ENCODE measurements at places on chromosomes 4 and X.

DNA sequence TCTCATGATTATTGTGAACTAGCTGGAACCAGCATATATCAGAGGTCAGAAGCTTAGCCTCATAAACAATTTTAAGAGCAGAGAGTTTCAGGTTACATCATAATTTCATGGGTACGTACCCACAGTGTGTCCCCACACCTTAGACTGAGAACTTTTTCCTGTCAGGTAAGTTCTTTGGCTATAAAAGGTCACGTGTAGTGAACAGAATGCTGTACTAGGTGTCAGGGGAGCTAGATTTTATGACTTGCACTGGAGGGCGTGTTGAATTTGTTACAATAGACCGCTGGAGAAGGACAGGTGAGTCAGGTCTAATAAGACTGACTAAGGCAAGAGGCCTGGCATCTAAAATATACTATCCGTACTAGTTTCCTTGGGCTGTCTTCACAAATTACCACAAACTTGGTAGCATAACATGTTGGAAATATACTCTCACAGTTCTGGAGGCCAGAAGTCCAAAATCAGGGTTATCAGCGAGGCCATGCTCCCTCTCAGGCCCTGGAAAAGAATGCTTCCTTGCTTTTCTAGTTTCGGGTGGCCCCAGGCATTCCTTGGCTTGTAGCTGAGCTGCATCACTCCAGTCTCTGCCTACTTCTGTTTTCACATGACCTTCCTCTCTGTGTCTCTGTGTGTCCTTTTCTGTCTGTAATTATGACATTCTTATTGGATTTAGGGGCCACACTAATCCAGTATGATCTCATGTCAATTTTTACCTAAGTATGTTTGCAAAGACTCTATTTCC is 512.0 kb upstream of the NR3C2 start:
- DNase-seq = no peak

GRCh38 chr4:68396756-68397155 is 46.9 kb upstream of the YTHDC1 start:
- no peak for DNase-seq

DNA sequence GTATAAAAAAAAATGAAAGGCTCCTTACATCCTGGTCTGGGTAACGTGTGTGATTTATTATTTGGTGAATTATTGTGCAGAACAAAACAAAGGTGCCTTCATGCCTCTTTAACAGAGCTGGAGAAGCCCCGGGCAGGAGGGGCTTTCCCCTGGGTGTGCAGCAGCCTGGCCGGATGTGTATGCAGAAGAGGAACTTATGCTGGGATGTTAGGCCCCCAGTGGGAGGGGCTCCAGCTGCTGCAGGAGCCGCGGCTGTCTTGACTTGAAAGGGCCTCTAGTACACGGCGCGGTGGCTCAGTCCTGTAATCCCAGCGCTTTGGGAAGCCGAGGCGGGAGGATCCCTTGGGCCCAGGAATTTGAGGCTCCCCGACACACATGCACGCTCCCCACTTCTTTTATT is 16.0 kb downstream of the CCNQ start:
- DNase-seq = peak; percentile 89

DNA sequence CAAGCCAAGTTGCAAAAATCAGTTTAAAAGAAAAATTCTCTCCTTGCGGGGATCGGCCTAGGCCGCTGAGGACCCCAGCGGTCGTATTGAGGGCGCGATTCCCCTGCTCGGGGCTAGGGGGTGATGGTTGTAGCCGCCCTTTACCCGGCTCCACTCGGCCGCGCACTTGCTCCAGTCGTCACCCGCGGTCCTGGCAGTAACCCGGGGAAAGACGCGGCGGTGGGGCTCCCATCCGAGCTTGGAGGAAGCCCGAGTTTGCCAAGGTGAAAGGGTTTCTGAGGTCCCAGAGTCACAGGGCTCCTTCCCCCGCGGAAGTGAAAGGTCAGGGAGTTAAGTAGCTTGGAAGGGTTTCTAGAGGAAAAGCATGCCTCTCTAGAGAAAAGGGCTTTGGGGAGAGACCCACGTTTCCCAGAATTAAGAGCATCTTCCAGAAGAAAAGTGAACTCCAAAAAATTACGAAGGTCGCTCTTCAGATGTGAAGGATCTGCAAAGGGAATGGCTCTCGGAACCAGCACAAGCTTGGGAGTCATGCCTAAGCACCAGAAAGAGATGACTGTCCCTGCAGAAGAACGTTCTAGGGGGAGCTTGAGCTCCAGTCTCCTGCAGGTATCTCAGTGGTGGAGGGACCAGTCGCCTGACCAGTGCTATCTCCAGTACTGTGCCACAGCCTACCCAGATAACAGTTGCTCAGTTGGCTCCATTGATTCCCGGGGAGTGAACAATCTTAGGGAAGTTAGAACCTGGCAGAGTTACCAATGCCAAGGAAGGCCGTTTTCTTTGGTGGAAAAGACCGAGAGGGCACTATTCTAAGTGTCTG is 875 bp downstream of the LAP3 start:
- peak; percentile 57 for DNase-seq

DNA sequence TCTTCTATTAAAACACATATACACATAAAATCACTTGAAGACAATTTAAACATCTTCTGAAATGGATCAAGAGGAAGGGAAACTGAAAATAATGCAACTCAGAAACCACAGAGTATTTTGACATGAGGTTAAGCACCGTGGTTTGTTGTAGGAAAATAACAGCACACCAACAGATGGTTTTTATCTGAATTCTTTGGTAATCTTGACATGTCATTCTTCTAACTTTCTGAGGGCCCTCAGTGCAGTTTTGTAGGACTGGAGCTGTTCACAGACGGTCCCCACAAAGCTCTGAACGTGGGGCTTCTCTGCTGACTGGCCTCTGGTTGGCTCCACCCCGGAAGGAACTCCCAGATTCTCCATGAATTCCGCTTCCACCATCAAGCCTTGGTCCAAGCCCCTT is 16.0 kb upstream of the TLR8 start:
- peak; percentile 38 for DNase-seq

- DNase-seq = no peak
These were observed 63.4 kb upstream of the TBC1D9 start for GRCh38 chr4:140819610-140820009.

GRCh38 chrX:107581923-107582322 is 46.4 kb upstream of the PRPS1 start:
- DNase-seq = no peak

DNA sequence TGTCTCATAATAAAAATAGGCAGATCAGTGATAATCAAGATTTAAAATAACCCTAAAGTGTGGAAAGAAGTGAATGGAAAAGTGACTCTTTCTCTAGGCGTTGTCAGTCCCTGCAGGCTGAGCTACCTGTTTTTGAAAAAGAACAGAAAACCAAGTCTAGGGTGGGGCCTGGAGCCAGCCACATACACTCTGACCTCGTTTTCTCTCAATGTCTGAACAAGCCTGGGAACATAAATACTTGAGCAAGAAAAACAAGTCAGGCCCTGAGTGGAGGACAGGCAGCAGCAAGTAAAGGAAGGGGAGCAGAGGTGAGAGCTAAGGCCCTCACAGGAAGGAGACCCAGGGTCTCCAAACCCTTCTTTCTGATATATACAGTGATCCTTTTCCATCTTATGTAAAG is 91.7 kb upstream of the HPF1 start:
- DNase-seq = no peak

DNA sequence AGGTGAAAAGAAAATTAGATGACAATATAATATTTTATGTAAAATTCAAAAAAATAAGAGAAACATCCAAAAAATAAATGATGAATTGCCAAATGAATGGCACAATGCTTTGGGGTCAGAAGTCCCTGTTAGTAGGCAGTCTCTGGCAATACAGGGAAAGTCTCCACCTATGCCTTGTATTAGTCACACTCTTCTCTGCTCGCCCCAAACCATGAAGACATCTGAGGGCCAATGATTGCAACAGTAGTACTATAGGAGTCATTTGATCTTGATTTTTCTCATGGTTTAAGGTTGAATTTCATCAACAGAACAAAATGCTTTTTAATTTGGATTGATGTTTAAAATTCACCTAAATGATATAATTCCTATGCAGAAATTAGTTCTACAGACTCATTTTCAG is 3.9 kb upstream of the PRSS12 start:
- DNase-seq = peak; percentile 25

DNA sequence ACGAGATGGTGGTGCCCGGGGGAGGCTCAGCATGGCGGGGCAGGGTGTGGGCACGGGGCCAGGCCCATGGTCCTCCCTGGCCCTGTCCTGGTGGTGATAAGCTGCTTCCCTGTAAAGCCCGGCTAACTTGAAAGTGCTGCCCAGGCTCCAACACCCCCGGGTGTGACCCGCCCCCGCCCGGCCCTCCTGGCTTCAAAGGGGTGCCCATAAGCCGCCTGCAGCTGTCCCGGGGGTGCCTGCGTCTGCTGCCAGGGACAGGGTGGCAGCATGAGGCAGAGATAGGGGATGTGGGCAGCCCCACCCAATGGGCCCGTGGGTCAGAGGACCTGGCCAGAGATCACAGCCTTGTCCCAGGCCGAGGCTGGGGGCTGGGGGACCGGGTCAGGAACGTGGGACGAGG is 18.1 kb downstream of the FGFRL1 start:
- DNase-seq = no peak

GRCh38 chr4:97531351-97531750 is 611.9 kb downstream of the STPG2 start:
- DNase-seq = no peak

DNA sequence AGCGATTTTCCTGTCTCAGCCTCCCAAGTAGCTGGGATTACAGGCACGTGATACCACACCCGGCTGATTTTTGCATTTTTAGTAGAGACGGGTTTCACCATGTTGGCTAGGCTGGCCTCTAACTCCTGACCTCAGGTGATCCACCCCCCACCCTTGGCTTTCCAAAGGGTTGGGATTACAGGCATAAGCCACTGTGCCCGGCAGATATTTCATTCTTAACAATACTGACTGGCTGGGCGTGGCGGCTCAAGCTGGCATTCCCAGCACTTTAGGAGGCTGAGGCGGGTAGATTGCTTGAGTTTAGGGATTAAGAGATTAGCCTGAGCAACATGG is 1.3 kb downstream of the PQBP1 start:
- no peak for DNase-seq

DNA sequence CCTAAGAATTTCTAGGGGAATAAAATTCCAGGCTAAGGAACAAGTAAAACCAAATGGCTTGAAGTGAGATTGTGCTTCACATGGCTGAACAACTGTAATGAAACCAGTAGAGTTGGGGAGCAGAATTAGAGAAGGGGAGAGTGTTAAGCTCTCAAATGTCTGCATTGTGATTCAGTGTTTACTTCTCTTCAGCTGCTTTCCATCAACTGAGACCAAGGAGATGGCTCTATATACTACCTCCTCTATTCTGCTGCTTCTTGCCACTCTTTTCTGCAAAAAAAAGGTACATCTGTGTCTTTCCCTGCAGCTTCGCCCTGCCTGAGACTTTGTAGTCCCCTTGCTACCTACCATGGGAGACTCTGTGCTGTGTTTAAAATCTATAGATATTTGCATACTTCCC is 73.5 kb downstream of the WDFY3 start:
- no peak for DNase-seq

DNA sequence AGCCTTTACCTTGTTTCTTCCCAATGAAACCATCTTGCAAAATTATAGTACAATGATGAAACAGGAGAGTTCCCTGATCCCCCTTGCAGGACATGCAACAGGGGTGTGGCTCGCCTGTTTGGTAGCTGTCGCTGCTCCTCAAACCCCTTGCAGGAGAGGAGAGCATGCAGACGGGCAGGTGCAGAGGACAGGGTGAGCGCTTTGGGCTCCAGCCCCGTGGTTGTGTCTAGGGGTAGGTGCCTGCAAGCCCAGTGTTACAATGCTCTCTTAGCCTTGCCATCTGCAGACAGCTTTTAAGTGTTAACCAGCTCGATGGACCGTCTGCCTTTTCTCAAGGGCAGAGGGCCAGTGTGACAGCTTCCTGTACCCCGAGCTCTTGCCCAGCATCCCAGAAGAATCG is 102.0 kb downstream of the TAB3 start:
- no peak for DNase-seq

- DNase-seq = no peak
These were observed 304.7 kb upstream of the DIAPH2 start for GRCh38 chrX:96379951-96380350.

DNA sequence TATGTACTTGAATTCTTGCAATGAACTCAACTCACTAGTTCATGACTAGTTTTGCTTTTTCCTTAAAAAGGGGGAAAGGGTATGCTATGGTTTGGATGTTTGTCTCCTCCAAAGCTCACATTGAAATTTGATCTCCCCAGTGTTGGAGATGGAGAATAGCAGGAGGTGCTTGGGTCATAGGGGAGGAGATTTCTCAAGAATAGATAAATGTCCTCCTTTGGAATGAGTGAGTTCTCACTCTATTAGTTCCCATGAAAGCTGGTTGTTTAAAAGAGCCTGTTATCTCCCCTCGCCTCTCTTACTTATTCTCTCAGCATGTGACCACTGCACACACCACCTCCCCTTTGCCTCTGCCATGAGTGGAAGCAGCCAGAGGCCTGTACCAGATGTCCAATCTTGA is 109.4 kb upstream of the INTU start:
- no peak for DNase-seq

- no peak for DNase-seq
These were observed 21.9 kb downstream of the CNOT6L start for GRCh38 chr4:77797239-77797638.

GRCh38 chr4:3486541-3487540 is 23.7 kb downstream of the DOK7 start:
- DNase-seq = no peak

- no peak for DNase-seq
These were observed 12.8 kb downstream of the HOPX start for GRCh38 chr4:56668267-56668666.

DNA sequence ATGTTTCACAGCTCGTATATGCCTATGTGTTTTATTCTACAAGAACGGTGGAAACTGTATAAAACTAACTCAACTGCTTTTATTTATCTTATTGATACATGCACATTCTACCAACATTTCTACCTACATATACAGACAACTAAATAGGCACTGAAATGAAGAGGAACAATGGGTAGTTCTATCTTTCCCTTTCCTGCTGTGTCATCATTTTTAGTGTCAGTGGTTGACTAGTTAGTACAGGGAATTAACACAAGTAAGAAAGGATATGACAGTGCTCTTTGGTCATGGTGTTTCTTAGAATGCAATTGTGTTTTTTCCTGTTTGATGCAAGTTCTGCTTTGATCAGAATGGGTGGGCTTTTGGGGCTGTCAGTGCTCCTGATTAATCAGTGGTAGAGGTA is 293.8 kb upstream of the CTSO start:
- DNase-seq = no peak

DNA sequence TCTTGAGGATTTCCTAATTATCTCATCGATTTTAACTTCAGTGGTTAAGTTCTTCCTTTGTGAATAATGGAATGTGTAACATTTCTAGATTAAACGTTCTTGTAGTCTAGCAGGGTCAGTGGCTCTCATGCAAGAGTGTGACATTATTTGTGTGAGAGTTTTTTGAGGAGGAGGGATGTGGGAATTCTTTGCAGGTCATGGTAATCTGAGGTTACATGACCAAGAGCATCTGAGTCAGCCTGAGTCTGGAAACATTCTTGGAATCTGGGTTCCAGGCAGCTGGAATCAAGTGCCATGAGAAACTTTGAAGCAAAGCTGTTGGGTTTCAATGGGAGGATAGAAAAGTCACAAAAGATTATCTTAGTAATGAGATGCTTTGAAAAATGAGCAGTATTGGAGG is 49.5 kb downstream of the GK start:
- no peak for DNase-seq
